ENCODE measurements at places on chromosomes 7 and 10.

DNA sequence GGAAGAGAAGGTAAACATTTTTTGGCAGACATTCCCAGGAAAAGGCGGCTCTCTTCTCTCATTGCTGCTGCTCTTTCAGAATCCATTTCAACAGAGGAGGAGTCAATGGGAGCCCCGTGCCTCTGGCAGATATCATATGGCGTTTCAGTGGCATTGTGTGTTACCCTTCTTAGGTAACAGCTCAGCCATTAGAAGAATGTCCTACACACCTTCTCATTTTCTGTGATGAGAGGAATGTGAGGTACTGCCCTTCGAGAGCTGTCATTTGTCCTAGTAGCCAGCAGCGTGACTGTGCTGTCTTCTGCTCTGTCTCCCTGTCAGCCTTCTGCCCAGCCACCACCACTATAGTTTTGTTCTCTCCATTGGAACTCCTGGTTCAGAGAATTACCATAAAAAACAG is 102.4 kb downstream of the EGFR start:
- no peak for DNase-seq

GRCh38 chr10:71923138-71923692 is 41.0 kb upstream of the CHST3 start:
- DNase-seq, result no peak

GRCh38 chr7:18200855-18201254 is 173.2 kb upstream of the PRPS1L1 start:
- DNase-seq, result no peak

DNA sequence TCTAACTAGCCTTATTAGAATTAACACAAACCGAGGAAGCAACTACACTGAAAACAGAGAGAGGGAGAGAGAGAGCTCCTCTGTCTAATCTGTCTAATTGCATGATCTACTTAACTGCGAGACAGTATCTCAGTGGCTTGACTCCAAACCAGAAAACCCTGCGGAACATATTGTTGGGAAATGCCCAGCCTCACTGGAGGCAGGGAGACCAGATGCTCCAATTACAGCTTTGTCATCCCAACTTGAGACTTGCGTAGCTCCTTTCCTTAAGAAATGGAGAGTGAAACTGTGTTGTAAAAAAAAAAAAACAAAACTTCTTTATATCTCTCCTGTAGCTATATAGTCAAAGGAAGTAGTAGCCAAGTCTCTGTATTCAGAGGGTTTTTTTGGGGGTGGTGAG is 52.0 kb upstream of the ZNRF2 start:
- DNase-seq, result no peak

DNA sequence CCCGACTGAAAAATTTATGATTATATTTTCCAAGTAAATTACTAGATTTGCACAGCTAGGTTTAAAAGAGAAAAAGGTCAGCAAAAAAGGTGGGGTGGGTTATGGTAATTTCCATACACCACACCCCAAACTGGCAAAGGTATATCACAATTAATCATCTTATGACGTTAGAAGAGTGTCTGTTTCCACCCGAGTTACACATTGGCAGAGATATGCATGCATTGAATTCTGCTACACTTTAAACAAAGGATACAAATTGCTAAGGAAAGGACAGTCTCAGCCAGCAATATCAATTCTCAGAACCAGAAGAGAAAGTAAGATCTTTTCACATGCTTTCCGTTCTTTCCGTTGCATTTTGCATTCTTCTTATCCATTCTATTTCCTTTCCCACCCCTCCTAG is 843.3 kb downstream of the GATA3 start:
- no peak for DNase-seq

GRCh38 chr7:140176122-140176701 is 571 bp downstream of the KDM7A start:
- peak; percentile 14 for DNase-seq

GRCh38 chr10:42781893-42782445 is 626 bp upstream of the BMS1 start:
- DNase-seq, result no peak

DNA sequence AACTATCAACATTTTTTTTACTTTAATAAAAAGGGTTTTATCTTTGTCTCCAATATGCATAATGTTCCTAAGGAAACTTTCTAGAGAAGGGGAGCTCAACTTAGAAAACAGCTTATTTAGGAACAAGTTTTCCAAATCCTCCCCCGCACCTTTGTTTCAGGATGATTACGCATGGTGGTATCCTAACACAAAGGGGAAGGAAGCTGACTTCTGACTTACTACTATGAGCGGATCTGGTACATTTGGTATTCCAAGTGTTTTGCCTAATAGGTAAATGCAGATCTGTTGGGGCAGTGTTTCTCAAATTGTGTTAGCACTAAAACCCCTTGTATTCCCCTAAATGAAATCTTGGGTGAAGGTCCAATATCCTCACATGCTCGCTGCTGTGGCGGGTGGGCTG is 229.3 kb upstream of the KLF14 start:
- DNase-seq, result no peak

GRCh38 chr7:47387506-47387905 is 194.4 kb downstream of the TNS3 start:
- no peak for DNase-seq

- no peak for DNase-seq
Observed at GRCh38 chr10:52252307-52252706, 61.8 kb upstream of the DKK1 start.

- DNase-seq, result no peak
Observed at GRCh38 chr7:1593091-1593866, 23.4 kb upstream of the PSMG3 start.

DNA sequence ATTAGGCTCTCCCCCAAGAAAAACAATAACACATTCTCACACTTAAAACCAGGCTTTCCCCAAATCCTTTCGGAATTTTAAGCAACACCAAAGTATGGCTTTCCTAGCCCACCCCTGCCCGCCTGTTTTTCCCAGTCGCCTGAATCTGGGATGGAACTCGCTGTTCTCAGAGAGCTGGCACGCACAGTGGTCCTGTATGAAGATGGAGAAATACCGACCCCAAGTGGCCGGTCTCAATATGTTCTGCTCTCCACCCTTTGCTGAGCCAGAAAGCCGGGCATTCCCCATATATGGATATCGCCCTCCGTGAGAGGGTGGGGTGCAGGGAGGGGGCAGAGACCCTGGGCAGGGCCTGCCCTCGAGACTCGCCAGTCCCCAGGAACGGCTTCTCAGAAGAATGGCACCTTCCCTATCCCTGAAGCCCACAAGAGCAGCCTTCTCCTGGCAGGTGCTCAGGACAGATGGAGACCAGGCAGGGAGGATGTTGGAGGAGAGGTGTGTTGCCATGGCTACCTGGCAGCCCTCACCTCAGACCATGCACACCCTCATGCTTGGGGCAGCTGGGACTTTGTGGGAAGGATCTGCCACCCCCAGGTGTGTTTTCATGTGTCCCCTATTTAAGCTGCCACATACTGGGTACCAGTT is 3.4 kb downstream of the TACR2 start:
- no peak for DNase-seq

DNA sequence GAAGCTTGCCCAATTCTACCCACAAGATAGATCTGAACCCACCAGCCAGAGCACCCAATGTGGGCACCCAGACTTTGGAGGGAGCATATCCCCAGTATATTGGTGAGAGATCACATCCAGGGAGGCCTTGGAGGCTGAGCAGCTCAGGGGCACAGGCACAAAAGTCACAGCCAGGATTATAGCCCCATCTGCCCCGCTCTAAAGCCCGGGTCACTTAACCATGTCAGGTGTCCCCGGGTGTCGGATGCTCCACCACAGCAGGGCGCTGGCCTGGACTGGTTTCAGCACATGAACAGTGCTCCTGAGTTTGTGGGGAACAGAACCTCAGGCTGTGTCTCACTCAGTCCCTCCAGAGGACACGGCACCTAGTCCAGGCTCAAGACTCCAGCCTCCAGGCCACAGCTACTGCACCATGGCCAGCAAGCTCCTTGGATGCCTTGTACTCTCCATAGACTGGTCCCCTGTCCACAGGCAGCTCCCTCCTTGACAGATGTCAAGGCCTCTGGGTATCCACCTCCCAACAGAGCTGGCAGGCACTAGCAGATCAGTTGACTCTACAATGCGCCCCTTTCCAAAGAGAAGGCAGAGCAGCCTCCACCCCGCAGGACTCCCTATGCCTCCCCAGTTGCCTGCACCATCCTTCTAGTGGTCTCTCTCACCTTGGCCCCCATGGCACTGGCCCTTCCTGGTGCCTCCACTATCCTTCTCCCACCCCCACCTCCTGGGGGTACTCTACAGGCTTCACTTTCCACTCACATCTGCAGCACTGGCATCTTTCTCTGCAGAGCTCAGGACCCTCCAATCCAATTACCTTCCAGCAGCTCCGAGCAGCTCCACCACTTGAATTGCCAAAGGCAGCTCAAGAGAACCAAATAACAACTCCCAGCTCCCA is 306.0 kb downstream of the GRID1 start:
- no peak for DNase-seq

DNA sequence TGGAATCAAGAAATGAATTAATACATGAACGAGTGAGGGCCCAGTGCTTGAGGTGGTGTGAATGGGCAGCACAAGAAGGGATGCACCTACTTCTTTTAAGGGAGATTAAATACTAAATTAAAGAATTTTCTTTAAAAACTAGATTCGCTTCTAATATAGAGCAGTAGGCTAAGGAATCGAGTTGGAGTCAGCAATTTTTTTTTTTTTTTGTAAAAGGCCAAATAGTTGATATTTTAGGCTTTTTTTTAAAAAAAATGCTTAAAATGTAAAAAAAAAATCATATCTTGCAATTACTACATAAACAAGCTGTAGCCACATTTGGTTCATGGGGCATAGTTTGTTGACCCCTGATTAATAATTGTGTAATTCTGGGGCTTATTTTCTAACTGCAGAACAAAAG is 31.9 kb downstream of the A1CF start:
- no peak for DNase-seq

- no peak for DNase-seq
Observed at GRCh38 chr10:103481974-103482531, 3.0 kb upstream of the CALHM3 start.

DNA sequence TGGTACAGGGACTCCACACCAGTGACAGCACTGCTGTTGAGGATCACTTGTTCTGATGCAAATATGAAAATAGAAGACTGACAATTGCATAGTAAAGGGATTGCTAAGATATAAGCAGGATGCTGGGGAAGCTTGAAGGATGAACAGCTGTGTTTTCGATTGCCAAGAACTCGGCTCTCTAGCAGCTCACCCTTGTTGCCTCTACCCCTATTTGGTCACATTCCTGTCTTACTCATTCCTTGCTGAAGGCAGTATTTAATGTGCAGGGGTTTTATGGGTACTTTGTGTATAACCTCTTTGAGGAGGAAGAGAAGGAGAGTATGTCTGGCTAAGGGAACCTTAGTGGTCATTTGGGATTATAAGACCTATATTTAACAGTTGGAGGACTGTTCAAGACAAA is 218.8 kb downstream of the AUTS2 start:
- no peak for DNase-seq

DNA sequence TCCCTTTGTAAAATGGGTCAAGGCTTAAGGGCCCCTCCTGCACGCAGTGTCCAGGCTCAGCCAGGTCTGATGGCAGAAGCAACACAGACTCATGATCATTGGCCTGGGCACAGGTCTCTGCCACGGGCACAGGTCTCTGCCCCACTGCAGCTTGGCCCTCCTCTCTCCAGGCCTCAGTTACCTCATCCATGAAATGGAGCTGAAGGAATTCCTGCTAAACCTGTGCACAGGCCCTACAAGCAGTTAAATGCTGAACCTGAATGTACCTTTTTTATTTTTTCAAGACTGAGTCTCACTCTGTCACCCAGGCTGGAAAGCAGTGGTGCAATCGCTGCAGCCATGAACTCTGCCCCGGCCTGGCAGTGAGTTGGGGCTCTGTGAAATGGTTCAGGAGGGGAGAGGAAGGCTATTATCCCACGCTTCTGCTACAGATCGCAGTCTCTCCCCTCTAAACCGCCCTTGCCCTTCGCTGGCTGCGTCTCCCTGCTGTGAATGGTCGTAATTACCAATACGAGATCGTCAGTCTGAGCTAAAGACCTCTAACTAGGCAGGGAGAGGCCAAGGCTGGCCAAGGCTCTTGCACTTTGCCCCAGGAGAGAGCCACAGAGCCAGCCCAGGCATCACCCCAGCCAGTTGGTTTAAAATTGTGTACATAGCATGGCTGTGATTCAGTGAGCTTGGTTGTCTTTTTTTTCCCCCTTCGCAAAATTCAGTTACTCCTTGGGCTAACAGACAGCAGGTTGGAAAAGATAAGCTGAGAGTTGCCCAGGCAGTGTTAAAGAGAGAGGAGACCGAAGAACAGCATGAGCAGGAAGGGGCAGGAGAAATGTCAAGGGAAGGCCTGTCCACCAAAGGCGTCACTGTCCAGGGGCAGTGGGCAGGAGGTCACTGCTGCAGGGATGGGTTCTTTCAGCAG is 93.0 kb upstream of the KCTD7 start:
- no peak for DNase-seq

- DNase-seq, result no peak
Observed at GRCh38 chr7:8357536-8357935, 75.9 kb upstream of the NXPH1 start.

DNA sequence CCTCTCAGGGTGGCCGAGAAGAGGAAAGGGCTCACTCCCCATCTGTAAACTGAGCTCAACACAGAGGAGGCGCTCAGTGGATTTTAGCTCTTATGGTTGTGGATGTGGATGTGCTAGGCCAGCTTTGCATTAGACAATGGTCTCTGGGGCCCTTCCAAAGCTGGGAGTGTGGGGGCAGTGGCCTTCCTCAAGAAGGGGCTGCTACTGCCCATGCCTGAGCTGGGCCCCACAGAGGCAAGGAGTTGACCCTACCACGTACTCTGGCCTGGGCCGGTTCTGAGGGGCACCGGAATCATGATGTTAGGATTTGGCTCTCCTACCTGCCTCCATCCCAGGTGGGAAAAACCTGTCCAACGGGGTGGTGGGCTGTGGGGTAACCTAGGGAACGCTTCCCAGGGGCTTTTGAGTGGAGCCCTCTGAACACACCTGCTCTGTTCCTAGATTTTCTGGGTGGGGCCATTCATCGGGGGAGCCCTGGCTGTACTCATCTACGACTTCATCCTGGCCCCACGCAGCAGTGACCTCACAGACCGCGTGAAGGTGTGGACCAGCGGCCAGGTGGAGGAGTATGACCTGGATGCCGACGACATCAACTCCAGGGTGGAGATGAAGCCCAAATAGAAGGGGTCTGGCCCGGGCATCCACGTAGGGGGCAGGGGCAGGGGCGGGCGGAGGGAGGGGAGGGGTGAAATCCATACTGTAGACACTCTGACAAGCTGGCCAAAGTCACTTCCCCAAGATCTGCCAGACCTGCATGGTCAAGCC is 11.5 kb downstream of the AQP1 start:
- DNase-seq, result peak; percentile 2

DNA sequence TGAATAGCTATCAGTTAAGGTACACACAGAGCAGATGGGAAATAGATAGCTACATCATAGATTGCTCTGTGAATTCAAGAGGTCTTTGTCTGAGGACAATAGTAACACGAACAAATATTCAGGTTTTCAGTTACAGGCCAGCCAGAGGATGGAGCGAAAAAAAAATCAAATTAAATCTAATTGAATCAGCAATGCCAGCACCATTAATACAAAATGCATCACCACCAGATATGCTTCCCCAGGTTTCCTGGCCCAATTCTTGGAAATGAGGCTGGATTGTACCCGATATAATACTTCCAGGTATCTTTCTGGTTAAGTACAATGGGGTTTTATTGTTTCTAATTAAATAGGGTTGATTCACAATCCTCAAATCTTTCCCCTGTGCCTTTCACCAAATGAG is 975.8 kb upstream of the AUTS2 start:
- no peak for DNase-seq

GRCh38 chr10:112813866-112814591 is 136.0 kb upstream of the TCF7L2 start:
- no peak for DNase-seq

- DNase-seq, result no peak
Observed at GRCh38 chr7:114293289-114294012, 121.2 kb upstream of the FOXP2 start.

GRCh38 chr7:68063171-68063570 is 1066.5 kb downstream of the TYW1 start:
- DNase-seq, result no peak

Measured in GM12892 (cell line).